Thymus (tissue), 14 donors: ENCODE measurements at places on chromosomes 7 and 10. TPM values are rescaled to one million over a fixed set of nuclear protein-coding genes. Genes with fewer than 3 reads are reported as not detected.

DNA sequence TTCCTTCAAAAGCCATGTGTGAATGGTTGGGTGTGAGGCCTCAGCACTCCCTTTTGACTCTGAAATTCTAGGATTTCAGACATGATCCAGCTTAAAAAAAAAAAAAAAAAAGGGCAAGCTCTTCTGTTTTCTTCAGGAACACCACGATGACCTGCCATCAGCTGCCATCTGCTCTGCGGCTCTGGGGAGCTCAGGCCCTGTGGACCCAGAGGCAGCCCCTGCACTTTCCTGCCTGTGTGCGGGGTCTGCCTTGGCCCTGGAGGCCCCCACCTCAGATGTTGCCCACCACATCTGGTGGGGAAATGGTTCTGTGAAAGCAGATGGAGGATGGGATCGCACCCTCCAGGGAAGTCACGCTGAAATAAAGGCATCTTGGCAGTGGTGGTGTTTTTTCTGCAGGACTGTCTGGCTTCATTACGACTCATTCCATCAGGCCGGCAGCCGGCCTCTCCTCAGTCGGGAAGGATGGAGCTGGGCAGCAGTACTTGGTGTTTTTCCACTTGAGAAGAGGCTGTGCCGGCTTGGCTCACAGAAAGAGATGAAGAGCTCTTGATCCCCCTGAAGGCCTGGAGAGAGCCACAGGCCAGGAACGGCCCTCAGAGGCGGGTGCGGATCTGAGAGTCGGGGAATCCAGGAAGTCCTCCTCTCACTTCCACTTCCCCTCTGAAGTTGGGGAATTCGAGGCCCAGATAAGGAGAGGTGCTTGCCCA lies 66.1 kb upstream of the AQP1 start:
- no peaks in the 10 kb centered on the region for H3K27me3 ChIP-seq
- no peaks in the 10 kb centered on the region for H3K36me3 ChIP-seq
- H3K27ac ChIP-seq: no peak overlapping the region
- H3K4me1 ChIP-seq: no peaks in the 10 kb centered on the region

- no peak for DNase-seq
- no peaks in the 10 kb centered on the region for H3K36me3 ChIP-seq
- H3K27ac ChIP-seq: no peak overlapping the region
- no peaks in the 10 kb centered on the region for H3K27me3 ChIP-seq
Observed at GRCh38 chr10:112961609-112962008, 11.6 kb downstream of the TCF7L2 start.

DNA sequence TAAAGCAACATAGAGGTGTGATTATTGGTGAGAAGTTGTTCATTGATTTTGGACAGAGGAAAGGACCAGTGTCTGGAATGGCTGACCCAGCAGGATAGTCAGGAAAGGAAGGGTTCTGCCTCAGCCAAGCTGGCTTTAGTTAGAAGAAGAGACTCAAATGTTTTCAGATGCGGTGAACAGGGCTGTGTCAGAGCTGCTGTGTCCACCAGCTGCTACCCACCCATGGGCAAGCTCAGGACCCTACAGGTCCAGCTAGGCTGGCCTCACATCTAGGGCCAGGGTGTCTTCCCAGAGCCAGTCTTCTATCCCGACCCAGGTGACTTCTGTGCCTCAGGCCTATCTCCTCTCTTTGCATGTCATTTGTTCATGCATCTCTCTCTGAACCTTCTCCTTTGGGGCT lies 37.3 kb upstream of the CXCL12 start:
- DNase-seq: no peak
- H3K27me3 ChIP-seq: no peaks in the 10 kb centered on the region
- no peaks in the 10 kb centered on the region for H3K36me3 ChIP-seq
- H3K4me1 ChIP-seq: no peaks in the 10 kb centered on the region
- H3K4me3 ChIP-seq: no peak overlapping the region
- no peak overlapping the region for H3K27ac ChIP-seq

DNA sequence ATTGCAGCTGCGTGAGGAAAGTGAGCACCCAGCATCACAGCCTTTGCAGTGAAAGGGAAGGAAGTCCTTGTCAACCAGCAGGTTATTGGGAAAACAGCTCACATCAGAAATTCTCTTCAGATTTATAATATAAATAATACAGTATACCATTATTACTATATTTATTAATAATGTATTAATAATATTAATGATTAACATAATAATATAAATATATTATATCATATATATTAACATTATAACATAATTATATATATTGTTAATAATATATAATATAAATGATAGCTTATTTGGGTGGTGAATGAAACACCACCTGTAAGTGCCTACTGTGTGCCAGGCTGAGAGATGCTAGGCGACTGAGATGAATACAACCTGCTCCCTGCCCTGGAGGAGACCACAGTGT lies 423.0 kb downstream of the TCERG1L start:
- H3K27me3 ChIP-seq: no peaks in the 10 kb centered on the region
- no peaks in the 10 kb centered on the region for H3K36me3 ChIP-seq
- H3K4me1 ChIP-seq: no peaks in the 10 kb centered on the region
- no peak overlapping the region for H3K27ac ChIP-seq
- H3K4me3 ChIP-seq: no peak overlapping the region

DNA sequence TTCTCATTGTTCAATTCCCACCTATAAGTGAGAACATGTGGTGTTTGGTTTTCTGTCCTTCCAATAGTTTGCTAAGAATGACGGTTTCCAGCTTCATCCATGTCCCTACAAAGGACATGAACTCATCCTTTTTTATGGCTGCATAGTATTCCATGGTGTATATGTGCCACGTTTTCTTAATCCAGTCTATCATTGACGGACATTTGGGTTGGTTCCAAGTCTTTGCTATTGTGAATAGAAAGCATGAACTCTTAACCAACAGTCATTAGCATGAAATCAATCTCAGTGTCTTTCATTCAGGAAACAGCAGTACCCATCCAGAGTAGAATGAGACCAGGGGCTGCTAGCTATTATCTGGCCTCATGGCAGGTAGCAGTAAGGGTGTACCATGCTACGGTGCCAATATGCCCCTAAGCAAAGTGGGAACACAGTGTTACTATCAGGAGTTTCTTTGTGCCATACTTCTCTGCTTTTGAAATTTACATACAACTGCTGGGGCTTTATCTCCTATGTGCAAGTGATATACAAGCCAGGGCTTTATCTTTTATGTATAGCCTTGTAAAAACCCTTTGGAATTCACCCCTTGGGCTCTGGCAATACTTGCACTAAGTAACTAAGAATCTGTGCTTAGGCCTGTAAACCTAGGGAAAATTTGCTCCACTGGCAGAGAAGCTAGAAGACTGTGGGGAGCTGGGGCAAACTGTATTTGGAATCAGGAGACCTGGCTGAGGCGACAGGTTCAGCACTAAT lies 5.4 kb downstream of the PON2 start:
- H3K27ac ChIP-seq: no peak overlapping the region
- no peak for DNase-seq
- no peak overlapping the region for H3K4me3 ChIP-seq

- H3K27ac ChIP-seq: no peak overlapping the region
- DNase-seq: no peak
- H3K4me3 ChIP-seq: no peak overlapping the region
- no peaks in the 10 kb centered on the region for H3K4me1 ChIP-seq
- H3K27me3 ChIP-seq: no peaks in the 10 kb centered on the region
- no peaks in the 10 kb centered on the region for H3K36me3 ChIP-seq
Observed at GRCh38 chr10:57973451-57973850, 294.2 kb downstream of the IPMK start.

DNA sequence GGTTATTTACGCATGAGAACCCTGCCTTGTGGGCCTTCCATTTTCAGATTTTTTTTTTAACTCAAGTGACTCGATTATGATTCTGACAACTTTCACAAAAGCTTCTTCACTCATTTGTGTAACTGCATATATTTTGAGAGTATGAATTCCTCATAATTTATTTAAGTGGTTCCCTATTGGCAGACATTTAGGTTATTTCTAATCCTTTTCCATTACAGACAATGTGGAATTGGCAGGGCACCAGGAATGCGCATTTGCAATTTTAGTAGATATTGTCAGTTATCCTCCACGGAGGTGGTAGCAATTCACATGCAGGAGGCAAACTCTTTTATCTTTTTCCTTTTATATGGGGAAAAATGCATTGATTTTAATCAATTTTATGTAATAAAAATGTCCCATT lies 2.5 kb downstream of the TMEM176B start:
- no peak for DNase-seq
- peaks cover 83% of the 10 kb centered on the region for H3K27me3 ChIP-seq
- H3K36me3 ChIP-seq: no peaks in the 10 kb centered on the region
- H3K4me3 ChIP-seq: no peak overlapping the region
- no peak overlapping the region for H3K27ac ChIP-seq
- no peaks in the 10 kb centered on the region for H3K4me1 ChIP-seq

GRCh38 chr7:5892498-5892897 lies 6.0 kb upstream of the CCZ1 start:
- H3K4me3 ChIP-seq: no peak overlapping the region
- H3K27ac ChIP-seq: no peak overlapping the region
- no peaks in the 10 kb centered on the region for H3K4me1 ChIP-seq
- DNase-seq: no peak
- H3K27me3 ChIP-seq: no peaks in the 10 kb centered on the region

GRCh38 chr10:6143181-6143580 lies 54.3 kb downstream of the RBM17 start:
- H3K27me3 ChIP-seq: no peaks in the 10 kb centered on the region
- no peak overlapping the region for H3K4me3 ChIP-seq
- peaks cover 26% of the 10 kb centered on the region for H3K4me1 ChIP-seq
- no peak for DNase-seq
- no peak overlapping the region for H3K27ac ChIP-seq
- H3K36me3 ChIP-seq: no peaks in the 10 kb centered on the region

GRCh38 chr7:29408841-29409243 lies 154.8 kb upstream of the PRR15 start:
- no peaks in the 10 kb centered on the region for H3K36me3 ChIP-seq
- peaks cover 15% of the 10 kb centered on the region for H3K4me1 ChIP-seq
- H3K4me3 ChIP-seq: no peak overlapping the region
- no peak overlapping the region for H3K27ac ChIP-seq
- H3K27me3 ChIP-seq: no peaks in the 10 kb centered on the region
- DNase-seq: peak; percentile 72

DNA sequence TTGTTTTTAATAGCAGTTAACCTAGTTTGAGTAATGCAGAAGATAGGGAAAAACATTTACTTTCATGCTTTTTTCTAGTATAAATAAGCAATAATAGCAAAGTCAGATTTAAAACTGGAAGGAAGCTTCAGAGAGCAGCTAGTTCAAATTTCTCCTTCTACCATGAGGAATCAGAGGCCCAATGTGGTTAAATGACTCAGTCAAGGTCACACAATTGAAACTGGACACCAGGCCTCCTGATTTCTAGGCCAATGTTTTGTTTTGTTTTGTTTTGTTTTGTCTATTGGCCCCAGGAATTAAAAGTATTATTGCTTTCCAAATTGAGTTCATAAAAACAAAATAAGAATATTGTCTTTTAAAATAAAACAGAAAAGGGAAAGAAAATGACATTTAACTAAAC lies 122.3 kb downstream of the TRIL start:
- H3K4me1 ChIP-seq: no peaks in the 10 kb centered on the region
- no peak overlapping the region for H3K27ac ChIP-seq
- DNase-seq: no peak
- H3K36me3 ChIP-seq: no peaks in the 10 kb centered on the region

- no peak for DNase-seq
- H3K27ac ChIP-seq: no peak overlapping the region
- H3K27me3 ChIP-seq: peaks cover 45% of the 10 kb centered on the region
Observed at GRCh38 chr10:132185601-132186487, 904 bp upstream of the DPYSL4 start.

GRCh38 chr10:10600004-10600403 lies 417.7 kb upstream of the CELF2 start:
- no peak overlapping the region for H3K27ac ChIP-seq
- no peaks in the 10 kb centered on the region for H3K27me3 ChIP-seq
- no peaks in the 10 kb centered on the region for H3K4me1 ChIP-seq
- H3K4me3 ChIP-seq: no peak overlapping the region

- no peaks in the 10 kb centered on the region for H3K27me3 ChIP-seq
- no peaks in the 10 kb centered on the region for H3K36me3 ChIP-seq
- peak; percentile 31 for DNase-seq
- H3K4me3 ChIP-seq: no peak overlapping the region
Observed at GRCh38 chr10:90227217-90227656, 525.8 kb downstream of the KIF20B start.

DNA sequence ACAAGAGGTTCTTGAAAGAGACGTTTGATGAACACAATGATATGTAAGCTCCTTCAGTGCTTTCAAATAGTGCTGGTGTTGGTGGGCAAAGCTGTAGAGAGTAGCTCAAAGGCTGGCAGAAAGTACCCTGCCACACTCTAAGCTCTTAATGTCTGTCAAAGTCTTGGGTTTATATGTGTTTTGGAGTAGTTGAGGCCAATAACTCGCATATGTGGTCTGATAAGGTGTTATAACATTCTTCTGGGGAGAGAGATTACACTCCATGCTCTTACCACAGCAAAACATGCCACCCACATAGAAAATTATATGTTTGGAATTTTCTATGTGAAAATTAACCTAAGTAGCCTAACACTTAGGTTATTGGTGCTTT lies 30.8 kb upstream of the NME8 start:
- DNase-seq: no peak
- H3K36me3 ChIP-seq: no peaks in the 10 kb centered on the region
- no peaks in the 10 kb centered on the region for H3K27me3 ChIP-seq
- no peak overlapping the region for H3K4me3 ChIP-seq
- H3K27ac ChIP-seq: no peak overlapping the region
- H3K4me1 ChIP-seq: no peaks in the 10 kb centered on the region

- DNase-seq: no peak
- no peak overlapping the region for H3K27ac ChIP-seq
- peaks cover 34% of the 10 kb centered on the region for H3K27me3 ChIP-seq
- peak overlapping the region; percentile 48 for H3K4me3 ChIP-seq
- H3K36me3 ChIP-seq: no peaks in the 10 kb centered on the region
Observed at GRCh38 chr7:151114151-151115090, 28.1 kb downstream of the AGAP3 start.

DNA sequence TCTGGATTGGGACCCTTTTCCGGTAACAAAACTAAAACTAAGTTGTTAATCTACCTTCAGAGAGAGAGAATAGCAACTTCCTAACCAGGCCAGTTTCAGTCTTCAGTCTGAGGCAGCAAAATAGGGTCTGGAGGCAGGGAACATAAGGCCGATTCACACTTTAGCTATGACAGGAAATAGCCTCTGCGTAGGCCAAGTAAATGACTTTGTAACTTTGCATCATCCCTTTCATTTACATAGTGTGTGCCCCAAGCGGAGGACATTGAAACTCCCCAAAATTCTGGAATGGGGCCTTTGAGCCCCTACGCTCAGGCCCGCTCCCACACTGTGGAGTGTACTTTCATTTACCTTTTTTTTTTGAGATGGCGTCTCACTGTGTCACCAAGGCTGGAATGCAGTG lies 1.7 kb upstream of the UPP1 start:
- peaks cover 19% of the 10 kb centered on the region for H3K4me1 ChIP-seq
- H3K27me3 ChIP-seq: peaks cover 21% of the 10 kb centered on the region
- DNase-seq: no peak
- no peaks in the 10 kb centered on the region for H3K36me3 ChIP-seq

LRRC4 gene
- 1.6 TPM for total RNA-seq

CLDN4 gene
- total RNA-seq: 13.4 TPM

AKR1C4 gene
- not detected for total RNA-seq

OR2A12 gene
- total RNA-seq: not detected

TBX20 gene
- 0.09 TPM for total RNA-seq

NUTM2A gene
- total RNA-seq: 0.42 TPM

TFAM gene
- 69.9 TPM for total RNA-seq

TET1 gene
- total RNA-seq: 6.4 TPM

PKD1L1 gene
- total RNA-seq: 0.19 TPM
